ENCODE measurements at places on chromosomes 3 and 15.
A peak's percentile ranks its signal among the peaks of the same experiment; 100 is the strongest.

GRCh38 chr3:113719758-113720157, 23.3 kb upstream of the USF3 start:
- DNase-seq: no peak

GRCh38 chr3:35426366-35426958, 212.9 kb upstream of the ARPP21 start:
- DNase-seq: no peak

GRCh38 chr3:13896473-13897154, 16.7 kb upstream of the WNT7A start:
- DNase-seq: peak; percentile 85

DNA sequence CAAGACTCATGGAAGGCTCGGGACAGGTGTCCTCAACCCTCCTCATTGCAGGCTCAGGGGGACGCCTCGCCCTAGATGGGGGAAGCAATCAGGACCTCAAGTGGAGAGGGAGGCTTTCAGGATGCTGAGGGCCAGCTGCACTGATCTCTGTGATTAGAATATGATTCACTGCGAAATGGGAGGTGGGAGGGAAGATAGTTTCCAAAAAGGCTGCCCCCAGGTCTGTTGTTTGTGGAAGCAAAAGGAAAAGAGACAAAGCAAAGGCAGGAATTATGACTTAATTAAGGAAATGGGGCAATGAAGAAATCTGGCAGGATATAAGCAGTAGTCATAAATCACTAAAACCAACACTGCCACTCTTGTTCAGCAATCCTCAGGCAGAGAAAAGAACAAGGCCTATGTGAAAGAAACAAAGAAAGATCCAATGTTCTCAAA, 85.6 kb upstream of the ABHD17C start:
- no peak for DNase-seq

GRCh38 chr3:71977525-71977924, 192.6 kb upstream of the PROK2 start:
- DNase-seq: no peak

DNA sequence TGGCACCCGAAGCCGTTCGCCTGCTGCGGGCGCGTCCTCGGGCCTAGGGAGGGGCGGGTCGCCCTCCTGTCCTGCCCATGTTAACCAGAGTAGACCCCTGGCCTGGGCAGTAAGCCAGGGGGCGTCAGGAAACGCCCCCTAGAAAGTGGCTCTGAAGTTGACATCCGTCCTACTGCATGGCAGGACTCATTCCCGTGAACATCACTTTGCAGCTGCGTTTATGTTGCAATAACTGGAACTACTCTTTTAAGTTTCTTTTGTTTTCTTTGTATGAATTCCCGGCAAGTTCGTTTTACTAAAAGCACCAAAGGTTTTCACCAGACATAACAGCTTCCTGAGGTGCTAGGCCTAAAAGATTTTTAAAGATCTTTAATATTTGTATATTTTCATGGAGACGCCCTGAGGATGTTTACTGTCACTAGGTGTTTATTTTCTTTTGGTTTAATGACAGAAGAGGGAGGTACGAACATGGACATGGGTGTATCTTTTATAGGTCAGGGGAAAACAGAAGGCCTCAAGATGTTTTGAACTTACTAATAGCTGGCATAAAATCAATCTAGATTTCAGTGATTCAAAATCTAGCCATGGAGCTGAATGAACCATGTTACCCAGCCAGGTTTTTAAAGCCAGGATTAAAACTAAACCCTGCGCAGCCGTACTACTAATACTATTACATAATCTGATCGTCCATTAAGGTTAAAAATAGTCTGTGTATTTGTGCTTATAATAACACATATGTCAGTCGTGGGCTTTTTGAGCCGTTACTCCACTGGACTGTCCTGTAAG, 1.0 kb downstream of the C15orf61 start:
- DNase-seq: peak; percentile 45

DNA sequence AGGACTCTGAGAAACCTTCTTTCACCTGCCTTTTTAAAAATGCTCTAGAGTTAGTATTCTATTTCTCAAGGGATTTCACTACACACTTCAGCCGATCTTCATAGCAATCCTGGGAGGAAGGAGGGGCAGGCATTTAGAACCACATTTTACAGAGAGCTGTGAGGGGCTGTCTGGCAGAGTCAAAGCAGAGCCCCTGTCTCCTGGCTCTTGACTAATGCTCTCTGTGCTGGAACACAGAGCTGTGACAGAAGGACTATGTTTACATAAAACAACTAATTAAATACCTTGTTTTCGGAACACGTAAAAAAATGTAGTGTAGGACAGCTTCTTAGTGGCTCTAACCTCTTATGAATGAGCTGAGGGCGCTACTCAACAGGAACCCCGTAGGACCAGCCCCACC, 7.6 kb upstream of the SPTBN5 start:
- no peak for DNase-seq
